Keratinocyte (primary cell): ENCODE measurements at places on chromosomes 12 and 14. TPM values are rescaled to one million over a fixed set of nuclear protein-coding genes. Genes with fewer than 3 reads are reported as not detected.

The NFKBIA gene
- polyA plus RNA-seq: 35.2 to 123 TPM (median 92.6 TPM) in 3 replicates

The PLEKHG7 gene
- not detected in 3 replicates for polyA plus RNA-seq

The DDX24 gene
- polyA plus RNA-seq: 171 to 179 TPM (median 172 TPM) in 3 replicates

The MYL2 gene
- polyA plus RNA-seq: 0.08 to 0.41 TPM in 2 of 3 replicates, not detected in the other

The PTGDR gene
- not detected in 3 replicates for polyA plus RNA-seq

The HOXC12 gene
- 0.35 to 1.2 TPM (median 0.47 TPM) in 3 replicates for polyA plus RNA-seq

The SPX gene
- 0.07 to 0.12 TPM (median 0.12 TPM) in 3 replicates for polyA plus RNA-seq

The AICDA gene
- polyA plus RNA-seq: not detected in 3 replicates

The CPNE6 gene
- not detected in 3 replicates for polyA plus RNA-seq

The IFNG-AS1 gene
- not detected in 3 replicates for polyA plus RNA-seq

The CNIH1 gene
- polyA plus RNA-seq: 220 to 322 TPM (median 314 TPM) in 3 replicates

The C12orf54 gene
- 3.3 to 5.3 TPM (median 4.3 TPM) in 3 replicates for polyA plus RNA-seq

The SYT1 gene
- polyA plus RNA-seq: 4.6 to 10.5 TPM (median 6.1 TPM) in 3 replicates

The RASSF9 gene
- polyA plus RNA-seq: 2.5 to 4.7 TPM (median 4.2 TPM) in 3 replicates

The CFAP73 gene
- polyA plus RNA-seq: not detected in 3 replicates

The SIX1 gene
- 0.01 to 0.04 TPM in 2 of 3 replicates, not detected in the other for polyA plus RNA-seq

The PARPBP gene
- polyA plus RNA-seq: 3.7 to 9.1 TPM (median 4.8 TPM) in 3 replicates

The OTOGL gene
- polyA plus RNA-seq: 0.01 to 0.08 TPM (median 0.01 TPM) in 3 replicates

The SLC17A8 gene
- polyA plus RNA-seq: not detected in 3 replicates

The TSPAN9 gene
- 27.5 to 39.5 TPM (median 36.2 TPM) in 3 replicates for polyA plus RNA-seq

The ACVRL1 gene
- polyA plus RNA-seq: not detected in 3 replicates

The PTPN6 gene
- 18.7 to 21.0 TPM (median 19.7 TPM) in 3 replicates for polyA plus RNA-seq

The ASPG gene
- 0.02 to 0.40 TPM (median 0.10 TPM) in 3 replicates for polyA plus RNA-seq

The TAS2R13 gene
- 0.08 to 0.14 TPM in 2 of 3 replicates, not detected in the other for polyA plus RNA-seq

The SMIM41 gene
- not detected in 3 replicates for polyA plus RNA-seq

The CBLN3 gene
- 1.1 to 1.8 TPM (median 1.6 TPM) in 3 replicates for polyA plus RNA-seq

The ARHGEF25 gene
- polyA plus RNA-seq: 0.12 to 0.26 TPM (median 0.26 TPM) in 3 replicates

The IAPP gene
- not detected in 3 replicates for polyA plus RNA-seq

The GALNT4 gene
- polyA plus RNA-seq: 1.9 to 3.7 TPM (median 3.4 TPM) in 3 replicates

The C12orf50 gene
- polyA plus RNA-seq: not detected in 3 replicates

The DLK1 gene
- not detected in 3 replicates for polyA plus RNA-seq

The CLEC7A gene
- 0.31 to 0.62 TPM (median 0.62 TPM) in 3 replicates for polyA plus RNA-seq

The TRHDE gene
- polyA plus RNA-seq: 0.12 to 0.21 TPM (median 0.17 TPM) in 3 replicates

The TC2N gene
- 12.5 to 22.6 TPM (median 15.6 TPM) in 3 replicates for polyA plus RNA-seq
